Stimulated activated CD4-positive, alpha-beta T cell treated with anti-CD3 and anti-CD28 coated beads, Interleukin-1b, Interleukin-23, amount 100 ng/mL, for 48 hours (primary cell): ENCODE measurements at places on chromosomes 1 and 21.
A peak's percentile ranks its signal among the peaks of the same experiment; 100 is the strongest.

DNA sequence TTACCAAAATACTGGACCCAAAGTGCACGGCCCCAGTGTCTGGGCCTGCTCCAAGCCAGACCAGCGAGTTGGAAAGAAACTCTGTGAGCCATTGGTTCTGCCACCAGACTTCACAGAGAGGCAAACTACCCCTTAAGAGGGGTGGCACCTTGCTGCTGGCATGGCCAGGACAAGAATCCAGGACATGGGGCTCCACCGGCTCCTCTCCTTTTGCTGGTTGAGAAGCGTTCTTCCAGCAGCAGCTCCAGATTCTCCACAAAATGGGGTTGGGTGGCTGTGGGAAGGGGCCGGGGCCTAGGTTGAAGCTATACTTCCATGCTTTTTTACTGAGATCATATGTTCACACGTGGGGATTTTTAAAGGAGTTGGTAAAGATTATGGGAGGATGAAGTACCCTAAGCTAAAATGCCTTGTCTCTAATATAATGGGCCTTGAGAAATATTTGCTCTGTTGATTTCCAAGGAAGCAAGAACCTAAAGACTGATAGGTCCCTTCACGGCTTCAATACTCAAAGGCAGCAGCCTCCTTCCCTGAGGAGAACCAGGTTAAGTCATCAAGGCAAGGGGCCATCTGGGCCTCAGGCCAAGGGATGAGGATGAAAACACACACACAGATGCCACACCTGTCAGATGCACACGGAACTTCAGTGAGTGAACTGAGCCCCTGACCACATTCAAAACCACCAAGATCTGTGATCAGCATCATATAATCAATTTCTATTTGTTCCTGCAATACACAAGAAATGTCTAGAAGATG is 3.1 kb downstream of the C1orf198 start:
- DNase-seq = no peak

- no peak for DNase-seq
Measured at GRCh38 chr1:177567393-177567792, 396.6 kb downstream of the BRINP2 start.

- no peak for DNase-seq
Measured at GRCh38 chr1:86263101-86263500, 106.5 kb upstream of the COL24A1 start.

- no peak for DNase-seq
Measured at GRCh38 chr21:26282058-26282457, 111.5 kb upstream of the APP start.

DNA sequence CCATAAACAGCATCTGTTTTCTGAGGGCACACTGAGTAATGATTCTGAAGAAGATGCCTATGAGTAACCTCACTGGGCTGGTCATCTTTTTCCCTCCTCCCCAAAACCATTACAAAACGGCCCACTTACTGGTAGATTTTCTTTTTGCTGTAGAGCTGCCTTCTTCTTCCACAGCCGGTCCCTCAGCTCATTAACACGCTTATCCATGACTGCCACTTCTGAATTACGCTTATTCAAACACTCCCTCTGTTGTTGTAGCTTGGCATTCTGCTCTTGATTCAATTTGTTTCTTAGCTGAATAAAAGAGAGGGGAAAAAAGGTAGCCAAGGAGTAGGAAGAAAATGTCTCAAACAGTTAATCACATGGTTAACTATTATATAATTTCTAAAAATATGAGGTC is 43.1 kb downstream of the TP53BP2 start:
- DNase-seq = no peak

GRCh38 chr1:36008546-36009197 is 75.2 kb upstream of the TEKT2 start:
- DNase-seq = peak; percentile 6

DNA sequence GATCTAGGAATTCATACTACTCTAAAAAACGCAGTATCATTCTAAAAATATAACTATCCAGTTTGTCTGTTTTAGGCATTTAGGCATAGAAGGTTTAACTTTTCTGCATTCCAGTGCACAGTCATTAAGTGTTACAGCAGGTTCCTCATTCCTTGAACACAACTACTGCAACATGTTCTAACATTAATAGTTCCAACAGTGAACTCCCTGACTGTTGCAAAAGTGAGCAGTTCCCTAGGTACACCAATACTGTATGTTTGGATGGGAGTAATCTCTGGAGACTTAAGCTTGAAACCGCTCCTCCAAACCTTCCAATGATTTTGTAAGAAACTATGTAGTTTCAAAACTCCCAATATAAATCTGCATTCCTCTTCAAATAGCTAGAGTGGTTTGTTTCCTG is 46.2 kb downstream of the UCHL5 start:
- no peak for DNase-seq

DNA sequence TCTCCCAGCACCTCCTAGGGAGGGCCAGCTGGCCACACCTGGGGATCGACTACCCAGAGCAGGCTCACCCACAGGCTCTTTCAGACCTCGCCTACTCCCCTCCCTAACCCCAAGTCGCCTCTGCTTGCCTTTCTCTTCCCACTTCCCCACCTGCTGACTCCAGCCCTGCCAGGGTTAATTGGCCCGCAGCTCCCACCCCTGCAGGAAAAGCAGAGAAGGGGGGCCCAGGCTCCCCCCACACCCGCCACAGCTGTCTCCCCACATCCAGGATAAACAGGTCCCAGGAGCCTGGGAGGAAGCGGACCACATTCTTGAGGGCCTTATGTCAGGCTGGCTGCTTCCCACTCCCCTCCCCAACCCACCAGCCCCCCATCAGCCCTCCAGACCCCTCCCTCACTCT is 45.0 kb downstream of the TAS1R2 start:
- DNase-seq = no peak

- no peak for DNase-seq
Measured at GRCh38 chr1:11772458-11772857, 10.5 kb downstream of the C1orf167 start.

DNA sequence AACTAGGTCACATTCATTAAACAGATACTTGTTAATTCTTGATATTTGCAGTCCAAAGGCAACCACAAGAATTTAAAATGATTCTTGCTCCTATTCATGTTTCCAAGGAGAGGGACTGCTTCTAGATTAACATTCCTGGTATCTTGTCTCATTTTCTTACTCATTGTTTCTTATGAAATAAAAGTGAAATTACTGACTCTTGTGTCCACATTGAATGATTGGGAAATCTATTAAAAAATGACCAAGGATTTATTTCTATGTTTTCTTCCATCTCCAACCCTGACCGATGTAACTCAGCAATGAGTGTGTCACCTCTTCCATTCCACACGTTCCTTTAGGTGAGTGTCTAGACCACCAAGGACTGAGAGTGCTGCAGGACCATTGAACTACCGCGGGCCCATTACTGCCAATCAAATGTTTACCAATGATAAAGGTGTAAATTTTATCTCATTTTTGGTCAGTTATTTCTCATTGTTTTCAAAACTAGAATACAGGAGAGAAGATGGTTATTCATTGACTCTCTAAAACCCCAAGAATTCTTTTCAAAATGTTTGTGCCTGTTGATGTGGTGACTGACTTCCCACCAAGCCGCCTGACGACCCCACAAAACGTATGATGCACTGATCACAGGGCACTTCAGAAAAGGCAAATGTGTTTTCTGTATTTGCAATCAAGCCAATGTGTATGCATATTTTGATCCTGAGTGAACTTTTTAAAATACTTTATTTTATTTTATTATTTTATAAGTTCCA is 414.6 kb upstream of the PTBP2 start:
- no peak for DNase-seq

DNA sequence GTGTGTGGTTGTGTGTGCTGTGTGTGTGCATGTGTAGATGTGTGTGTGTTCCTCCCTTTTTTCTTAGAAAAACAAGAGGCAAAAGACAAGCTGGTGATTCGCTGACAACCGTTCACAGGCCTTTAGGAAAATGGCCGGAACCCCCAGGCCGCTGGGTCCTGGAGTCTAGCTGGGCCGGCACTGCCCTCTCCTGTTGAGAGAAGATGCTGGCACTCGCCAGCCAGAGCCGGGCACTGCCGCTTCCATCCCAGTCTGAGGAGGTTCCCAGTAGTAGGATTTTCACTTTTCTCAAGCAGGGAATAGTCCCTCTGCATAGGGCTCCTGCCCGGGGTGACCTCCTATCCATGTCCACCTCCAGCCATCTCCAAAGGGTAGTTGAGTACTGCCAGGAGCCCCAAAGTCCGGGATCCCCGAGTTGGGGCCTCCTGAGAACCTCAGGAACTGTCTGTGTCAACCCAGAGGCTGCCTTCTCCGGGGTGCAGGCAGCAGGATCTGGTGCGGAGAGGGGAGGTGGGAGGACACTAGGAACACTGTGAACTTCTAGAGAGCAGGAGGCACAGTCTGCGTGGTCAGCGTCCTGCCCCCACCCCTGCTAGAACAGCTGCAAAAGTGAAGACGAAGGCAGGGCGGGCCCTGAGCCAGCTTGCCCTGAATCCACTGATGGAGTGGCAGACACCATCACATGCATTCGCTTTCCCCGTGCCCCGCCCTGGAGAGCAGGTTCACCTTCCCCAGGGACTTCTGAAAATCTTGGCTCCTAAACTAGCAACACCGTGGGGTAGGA is 44.1 kb upstream of the ARHGEF16 start:
- no peak for DNase-seq
